ENCODE measurements at places on chromosomes 3 and 15.
A peak's percentile ranks its signal among the peaks of the same experiment; 100 is the strongest.

DNA sequence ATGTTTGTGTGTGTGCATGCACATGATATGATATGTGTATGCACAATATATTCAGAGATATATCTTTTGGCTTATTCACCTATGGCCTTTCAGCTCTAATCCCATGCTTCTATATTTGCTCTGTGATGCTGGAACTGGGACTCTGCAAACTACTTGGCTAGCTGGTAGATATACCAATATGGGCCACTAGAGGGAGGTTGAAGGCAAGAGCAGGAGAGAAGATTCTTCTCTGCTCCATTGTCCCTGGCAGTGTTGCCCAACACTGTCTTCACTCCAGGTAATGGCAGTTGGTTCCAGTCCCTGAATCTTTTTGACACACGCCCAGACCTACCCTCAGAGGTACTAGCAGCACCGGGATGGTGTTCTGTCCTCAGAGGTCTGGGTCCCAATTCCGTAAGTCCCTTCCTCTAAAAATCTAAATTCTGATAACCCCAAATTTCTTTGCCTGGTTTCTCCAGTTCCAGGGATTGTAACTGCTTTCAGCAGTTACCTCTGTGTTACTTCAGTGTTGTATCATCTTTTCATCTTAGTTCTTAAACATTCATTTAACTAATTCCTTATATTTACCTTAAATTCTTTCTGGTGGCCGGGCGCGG is 44.7 kb downstream of the GTPBP8 start:
- DNase-seq = peak; percentile 19

DNA sequence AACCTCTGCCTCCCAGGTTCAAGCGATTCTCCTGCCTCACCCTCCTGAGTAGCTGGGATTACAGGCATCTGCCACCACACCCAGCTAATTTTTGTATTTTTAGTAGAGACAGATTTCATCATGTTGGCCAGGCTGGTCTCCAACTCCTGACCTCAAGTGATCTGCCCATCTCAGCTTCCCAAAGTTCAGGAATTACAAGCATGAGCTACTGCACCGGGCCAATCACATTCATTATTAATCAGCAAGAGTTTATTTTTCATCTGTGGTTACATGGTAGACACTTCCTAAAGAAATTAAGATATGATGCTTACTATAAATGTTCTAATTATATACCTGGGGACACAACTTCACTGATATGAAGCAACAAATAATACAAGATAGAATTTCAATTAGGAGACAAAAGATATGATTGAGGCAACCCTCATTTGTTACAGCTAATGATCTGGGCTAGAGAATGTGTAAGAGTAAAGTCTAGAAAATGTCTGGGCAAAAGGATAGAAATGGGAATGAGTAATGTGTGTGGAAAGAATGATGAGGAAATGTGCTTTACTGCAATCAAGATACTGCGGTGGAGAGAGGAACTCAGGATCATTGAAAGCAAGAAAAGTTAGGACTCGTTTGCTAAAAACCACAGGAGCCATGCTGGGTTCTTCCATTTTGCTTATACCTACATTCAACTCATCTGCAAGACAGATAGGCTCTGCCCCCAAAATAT is 366.8 kb downstream of the ZIC1 start:
- peak; percentile 82 for DNase-seq

GRCh38 chr15:70826634-70827033 is 27.3 kb downstream of the LARP6 start:
- DNase-seq = peak; percentile 61

DNA sequence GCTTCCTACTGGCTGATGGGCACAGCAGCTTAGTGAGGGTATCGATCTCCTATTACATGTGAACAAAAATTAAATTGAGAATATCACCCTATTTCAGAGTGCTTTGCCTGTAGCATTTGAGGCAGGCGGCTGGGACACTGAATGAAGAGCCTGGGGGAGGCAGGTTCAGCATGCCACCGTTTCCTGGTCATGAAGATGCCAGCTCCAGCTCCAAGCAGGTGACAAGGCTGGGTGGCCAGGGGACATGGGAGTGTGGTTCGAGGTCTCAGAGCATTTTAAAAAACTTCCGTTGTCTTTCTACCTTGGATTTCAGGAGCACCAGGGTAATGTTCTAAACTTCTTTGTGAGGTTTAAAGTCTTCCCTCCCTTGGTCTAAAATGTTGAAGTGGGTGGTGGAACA is 158.2 kb downstream of the RPLP1 start:
- DNase-seq = no peak

DNA sequence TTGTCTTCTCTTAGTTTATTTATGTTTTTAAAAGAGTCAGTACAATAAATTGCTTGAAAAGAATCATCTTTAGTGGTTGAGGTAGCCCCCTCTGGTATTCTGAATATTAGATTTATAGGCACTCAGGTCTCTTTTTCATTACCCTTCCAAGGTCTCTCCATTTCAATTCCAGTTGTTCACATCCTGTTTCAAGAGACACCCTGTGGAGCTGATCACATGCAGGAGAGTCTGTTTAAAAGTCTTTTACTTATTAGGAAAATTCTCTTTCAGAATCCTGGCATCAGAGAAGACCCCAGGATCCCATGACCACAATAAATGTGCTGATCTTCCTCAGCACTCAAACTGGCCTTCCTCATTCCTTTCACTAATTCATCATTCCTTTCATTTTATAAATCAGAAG is 195.7 kb downstream of the ZIC4 start:
- no peak for DNase-seq

GRCh38 chr3:70392227-70392626 is 79.8 kb upstream of the MDFIC2 start:
- no peak for DNase-seq

DNA sequence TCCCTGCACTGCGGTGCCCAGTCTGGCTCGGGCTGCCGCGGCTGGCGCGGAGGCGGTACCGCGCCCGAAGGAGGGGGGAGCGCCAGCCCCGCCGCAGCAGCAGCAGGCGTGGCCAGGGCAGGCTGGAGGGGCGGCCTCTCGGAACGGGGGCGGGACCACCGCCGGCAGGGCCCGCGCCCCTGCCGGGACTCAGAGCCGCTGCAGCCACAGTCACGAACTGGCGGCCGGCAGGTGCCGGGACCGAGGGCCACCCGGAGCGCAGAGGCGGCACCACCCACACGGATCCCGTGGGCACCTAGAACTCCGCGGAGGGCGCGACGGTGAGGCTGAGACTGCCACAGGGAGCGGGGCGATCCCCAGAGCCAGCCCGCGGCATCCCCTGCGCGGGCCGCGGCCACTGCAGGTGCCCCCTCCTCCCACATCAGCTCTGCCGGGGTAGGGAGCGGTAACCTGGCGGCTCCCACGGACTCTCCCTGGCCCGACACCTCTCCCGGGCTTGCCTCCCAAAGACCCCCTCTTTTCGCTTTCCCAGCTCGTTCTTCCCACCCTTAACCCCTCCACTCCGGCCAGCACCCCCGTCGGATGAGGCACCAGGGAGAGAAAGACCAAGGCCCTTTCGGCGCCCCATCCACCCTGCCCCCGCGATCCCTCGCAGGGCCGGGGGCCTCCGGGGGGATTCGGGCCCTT is at the start of gene VWA5B2:
VWA5B2 (plus strand) TSS at position 192 of the 687 bp plus-strand sequence. CDS start 944 bp downstream, outside the sequence.
- peak; percentile 15 for DNase-seq

GRCh38 chr3:153856932-153857331 is 264.3 kb upstream of the ARHGEF26 start:
- DNase-seq = peak; percentile 13

DNA sequence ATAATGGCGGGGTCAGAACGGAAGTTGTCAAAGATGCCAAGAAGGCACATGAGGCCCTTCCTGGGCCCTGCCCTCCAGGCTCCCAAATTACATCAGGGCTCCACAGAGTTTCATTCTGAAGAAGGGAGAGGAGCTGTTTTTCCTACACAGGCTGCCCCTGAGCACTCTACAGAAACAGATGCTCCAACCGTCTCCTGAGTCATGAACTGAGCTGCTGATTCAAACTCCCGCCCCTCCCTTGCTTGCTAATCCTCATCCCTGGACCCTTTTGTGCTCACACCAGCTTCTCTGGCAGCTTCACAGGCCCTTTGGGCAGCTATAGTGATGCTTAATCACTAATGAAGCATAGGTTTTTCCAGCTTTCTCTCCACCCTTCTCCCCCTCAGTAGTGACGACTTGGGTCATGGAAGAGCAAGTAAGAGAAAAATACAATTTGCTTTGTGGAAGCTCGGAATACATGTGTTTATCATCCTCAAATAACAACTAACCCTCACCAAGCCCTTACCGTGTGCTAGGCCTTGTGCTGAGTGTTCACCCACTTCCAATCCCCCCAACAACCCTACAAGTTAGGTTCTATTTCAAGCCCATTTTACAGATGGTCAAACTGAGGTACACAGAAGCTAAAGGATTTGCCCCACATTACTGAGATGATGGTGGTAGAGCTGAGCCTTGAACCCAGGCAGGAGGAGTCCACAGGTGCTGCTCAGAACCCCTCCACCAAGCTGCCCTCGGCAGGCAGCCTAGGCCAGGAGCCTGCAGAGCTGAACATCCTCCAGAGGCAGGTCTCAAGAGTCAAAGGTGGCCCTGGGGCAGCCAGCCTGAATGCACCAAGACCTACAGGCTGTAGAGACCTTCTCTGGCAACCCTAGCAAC is 21.9 kb downstream of the MEGF11 start:
- DNase-seq = no peak

DNA sequence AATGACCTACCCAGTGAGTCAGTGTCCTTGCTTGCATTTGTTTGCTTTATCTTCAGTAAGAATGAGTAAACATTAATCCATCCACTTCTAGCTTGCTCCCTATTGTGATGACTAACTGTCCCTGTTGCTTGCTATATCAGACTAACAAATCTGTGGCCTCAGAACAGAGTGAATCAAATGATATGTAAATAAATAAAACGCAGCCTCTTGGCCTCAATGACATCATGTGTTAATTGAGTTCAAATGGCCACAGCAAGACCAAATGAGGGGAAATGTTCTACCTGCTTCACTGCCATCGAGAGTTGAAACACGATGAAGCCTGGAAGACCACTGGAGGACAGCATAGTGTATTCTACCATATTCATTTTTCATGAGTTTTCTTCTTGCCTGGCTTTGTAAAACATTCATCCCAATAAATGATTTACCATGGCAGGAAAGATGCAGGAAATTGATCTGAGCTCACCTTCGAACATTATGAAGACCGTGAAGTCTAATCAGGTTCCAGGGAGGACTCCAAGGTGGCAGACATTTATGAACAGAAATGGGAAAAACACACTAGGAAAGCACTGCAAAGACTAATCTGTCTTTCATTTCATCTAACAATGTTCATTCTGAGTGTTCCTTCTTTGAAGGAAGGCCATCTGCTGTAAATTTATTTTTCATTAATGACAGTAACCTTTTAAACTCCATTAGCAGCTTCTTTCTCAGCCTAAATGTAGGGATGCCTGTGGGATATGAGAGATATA is 1144.5 kb downstream of the TUSC7 start:
- peak; percentile 87 for DNase-seq

DNA sequence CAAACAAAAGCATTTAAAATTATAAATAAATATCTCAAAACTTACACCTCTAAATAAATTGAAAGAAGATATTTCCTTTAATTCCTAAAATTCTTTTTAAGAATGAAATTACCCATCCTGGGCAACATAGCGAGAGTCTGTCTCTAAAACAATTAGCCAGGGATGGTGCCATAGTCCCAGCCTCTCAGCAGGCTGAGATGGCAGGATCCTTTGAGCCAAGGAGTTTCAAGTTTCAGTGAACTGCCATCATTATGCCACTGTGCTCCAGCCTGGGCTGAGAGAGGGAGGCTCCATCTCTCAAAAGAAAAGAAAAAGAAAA is 25.4 kb downstream of the AADAC start:
- no peak for DNase-seq

- no peak for DNase-seq
Observed at GRCh38 chr3:194247350-194247740, 103.8 kb downstream of the CPN2 start.

GRCh38 chr15:55991802-55992768 is 1.3 kb downstream of the NEDD4 start:
- DNase-seq = peak; percentile 6

GRCh38 chr15:80437334-80437891 is 33.2 kb downstream of the ARNT2 start:
- no peak for DNase-seq

DNA sequence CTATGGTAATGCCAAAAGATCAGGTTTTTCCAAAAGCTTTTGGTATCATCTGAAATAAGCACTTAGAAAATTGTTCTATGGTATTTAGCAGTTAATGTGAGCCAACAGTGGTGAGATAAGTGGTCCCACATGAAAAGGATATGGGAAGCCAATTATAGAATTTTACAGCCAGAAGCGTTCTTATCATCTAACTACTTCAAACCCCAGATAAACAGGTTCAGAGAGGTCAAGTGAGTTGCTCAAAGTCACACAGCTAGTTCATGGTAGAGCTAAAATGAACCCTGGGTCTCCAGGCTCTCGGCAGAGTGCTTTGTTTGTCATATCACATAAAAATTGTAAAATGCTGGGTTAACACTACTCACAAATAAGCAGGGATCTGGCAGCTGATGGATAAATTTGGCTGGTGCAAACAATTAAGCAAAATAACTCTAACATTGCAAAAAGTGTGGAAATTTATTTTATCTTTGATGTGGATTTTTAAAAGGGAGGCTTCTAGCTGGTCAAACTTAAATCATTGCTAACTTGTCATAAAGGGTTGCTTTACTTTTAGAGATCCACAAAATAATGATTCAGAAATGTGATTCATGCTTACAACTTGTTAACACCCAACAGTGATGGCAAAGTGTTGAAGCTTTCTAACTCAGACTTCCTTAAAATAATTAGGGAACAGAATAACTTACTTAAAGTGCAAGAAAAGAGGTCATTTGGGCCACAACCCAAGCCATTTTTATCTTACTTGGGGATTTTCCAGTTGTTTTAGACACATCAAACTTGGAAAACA is 202.8 kb upstream of the TBC1D5 start:
- peak; percentile 14 for DNase-seq

GRCh38 chr15:78243491-78243941 is 9.2 kb upstream of the ACSBG1 start:
- peak; percentile 31 for DNase-seq

DNA sequence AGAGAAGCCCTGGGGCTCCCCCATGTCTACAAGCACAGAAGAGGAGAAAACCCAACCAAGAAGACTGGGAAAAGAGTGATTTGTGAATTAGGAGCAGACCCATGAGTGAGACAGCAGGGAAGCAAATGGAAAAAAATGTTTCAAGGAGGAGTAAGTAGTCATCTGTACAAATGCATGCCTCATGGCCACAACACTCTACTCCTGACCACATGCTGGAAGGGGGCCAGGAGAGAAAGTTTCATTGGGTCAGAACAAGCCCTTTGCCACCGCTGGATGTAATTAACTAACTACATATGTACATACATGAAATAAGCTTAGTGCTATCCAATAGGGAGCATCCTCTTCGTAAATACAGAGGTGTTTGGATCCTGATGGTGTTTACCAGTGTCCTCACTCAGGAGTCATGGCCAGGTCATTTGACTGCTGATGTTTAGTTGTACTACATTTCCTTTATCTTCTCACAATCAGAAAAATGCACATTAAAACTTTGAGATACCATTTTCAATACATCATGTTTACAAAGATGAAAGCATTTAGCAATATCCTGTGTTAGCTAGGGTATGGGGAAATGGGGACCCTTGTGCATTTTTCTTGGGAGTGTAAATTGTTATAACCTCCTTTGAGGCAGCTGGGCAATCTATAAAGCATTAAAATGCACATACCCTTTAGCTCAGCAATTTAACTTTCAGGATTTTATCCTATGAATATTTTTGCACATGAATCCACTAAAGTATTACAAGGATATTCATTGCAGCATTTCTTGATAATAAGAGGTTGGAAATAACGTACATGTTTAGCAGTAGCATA is 27.1 kb downstream of the CLRN1 start:
- DNase-seq = peak; percentile 86

All from astrocyte (in vitro differentiated cells and primary cell).